ENCODE measurements at places on chromosomes 7 and 10.
A peak's percentile ranks its signal among the peaks of the same experiment; 100 is the strongest.

DNA sequence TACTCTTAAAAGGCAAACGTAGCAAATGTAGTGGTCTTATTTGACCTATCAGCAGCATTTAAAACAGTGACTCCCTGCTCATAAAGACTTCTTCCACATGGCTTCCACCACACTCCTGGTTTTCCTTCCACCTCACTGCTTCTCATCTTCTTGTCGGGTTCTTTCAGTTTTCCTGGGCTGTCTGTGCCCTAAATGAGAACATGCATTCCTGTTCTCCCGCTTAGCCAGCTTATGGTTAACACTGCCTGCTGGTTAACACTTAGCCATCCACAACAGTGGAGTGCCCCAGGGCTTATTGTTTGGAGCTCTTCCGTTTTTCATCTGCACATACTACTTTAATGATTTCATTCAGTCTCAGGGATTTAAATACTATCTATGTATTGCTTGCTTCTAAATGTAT, 34.3 kb upstream of the EXOC6 start:
- DNase-seq: no peak

GRCh38 chr7:159211540-159212182, 67.0 kb upstream of the VIPR2 start:
- DNase-seq: no peak

GRCh38 chr10:101774589-101775272, 1.2 kb downstream of the FGF8 start:
- no peak for DNase-seq

DNA sequence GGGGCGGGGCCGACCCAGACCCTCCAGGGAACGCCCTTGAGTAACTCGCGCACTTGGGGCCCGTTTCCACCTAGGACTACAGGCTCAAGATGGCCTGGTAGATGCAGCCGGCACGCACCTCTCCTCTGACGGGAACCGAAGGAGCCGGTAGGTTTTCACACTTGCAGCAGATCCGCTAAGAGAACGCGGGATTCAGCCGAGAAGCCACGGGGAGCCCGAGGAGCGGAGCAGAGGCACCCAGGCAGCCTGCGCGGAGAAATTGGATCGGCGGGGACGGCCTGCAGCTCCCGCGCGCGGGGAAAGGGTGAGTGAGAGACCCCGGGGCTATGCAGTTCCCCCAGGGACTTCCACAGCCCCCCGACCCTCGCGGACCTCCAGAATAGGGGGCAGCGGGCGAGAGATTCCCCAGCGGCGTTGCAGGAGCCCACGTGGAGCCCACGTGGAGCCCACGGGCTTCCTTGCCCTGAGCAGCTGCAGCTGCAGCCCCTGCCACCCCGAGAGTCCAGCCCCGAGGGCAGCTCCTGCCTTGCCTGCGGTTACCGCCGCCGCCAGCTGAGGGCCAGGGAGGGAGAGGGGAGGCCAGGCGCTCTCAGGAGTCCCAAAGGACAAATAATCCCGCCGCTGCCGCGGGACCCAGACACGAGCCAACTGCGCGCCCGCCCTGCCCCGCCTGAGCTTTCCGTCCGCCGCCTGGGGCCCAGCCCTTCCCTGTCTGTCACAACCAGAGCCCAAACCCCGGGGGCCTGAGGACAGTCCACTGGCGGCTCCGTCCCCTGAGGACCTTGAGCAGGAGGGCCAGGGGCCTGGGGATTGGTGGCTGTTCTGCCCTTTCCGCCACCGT, 13.1 kb downstream of the IFT22 start:
- DNase-seq: peak; percentile 26

DNA sequence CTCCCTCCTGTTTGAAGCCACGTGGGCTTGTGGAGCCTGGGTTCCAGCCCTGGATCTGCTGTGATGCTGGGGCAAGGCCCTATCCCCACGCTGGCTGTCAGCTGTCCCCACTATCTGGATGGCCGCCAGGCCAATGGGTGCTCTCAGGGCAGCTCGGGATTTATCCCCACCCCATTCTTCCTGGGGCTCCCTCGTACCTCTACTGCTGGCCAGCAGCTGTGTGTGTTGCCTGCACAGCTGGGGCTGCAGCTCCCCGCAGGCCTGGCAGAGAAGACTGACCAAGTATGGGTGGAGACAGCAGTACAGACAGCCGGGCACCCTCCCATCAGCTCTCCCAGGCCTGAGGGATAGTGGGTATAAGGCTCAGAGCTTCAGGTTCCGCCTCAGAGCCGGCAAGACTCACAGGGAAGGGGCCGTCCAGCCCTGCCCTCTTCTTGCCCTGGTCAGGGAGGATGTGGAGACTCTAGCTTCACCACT, 13.6 kb downstream of the CLIP2 start:
- DNase-seq: no peak

GRCh38 chr10:34156781-34157425, 658.2 kb downstream of the PARD3 start:
- no peak for DNase-seq

DNA sequence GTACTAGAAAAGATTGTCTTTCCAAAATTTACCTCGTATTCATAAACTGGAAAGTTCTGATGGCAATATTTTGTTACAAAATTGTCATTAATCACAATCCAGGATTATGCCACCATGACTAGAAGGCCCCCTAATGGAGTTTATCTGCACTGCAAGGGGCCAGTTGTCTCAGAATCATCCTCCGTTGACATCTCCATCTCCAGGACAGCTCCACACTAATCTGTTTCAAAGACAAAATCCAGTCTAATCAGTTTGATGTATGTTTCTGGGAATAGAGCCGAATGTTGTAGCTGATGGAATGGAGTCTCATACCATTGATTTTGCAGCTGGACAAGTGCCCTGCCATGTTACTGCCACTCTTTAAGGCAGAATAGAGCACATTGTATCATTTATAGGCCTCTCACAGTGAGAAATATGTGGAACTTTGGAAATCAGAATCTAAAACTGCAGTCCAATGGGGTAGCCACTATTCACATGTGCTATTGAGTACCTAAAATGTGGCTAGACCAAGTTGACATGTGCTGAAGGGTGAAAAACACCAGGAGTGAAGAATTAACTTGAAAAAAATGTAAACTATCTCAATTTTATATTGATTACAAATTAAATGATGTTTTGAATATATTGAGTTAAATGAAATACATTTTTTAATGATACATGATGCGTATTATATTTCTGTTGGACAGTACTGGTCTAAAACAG, 38.3 kb upstream of the TOMM7 start:
- peak; percentile 16 for DNase-seq

DNA sequence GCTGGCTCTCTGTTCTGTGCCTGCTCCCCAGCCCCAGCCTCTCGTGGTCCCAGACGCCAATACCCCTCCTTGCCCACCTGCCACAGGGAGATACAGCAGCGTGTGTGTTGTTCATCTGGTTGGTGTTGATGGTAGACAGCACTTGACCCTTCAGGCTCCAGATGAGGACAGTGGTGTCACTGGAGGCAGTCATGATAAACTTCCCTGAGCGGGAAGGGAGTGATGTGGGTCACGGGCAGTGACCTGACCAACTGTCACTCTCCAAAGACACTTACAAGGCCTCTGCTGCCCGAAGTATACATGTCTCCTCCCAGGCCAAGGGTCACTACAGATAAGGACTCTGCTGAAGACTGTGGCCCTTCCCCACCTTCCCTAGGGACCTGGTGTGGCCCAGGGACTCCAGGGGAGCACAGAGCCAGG, 5.6 kb downstream of the TBL2 start:
- DNase-seq: no peak

DNA sequence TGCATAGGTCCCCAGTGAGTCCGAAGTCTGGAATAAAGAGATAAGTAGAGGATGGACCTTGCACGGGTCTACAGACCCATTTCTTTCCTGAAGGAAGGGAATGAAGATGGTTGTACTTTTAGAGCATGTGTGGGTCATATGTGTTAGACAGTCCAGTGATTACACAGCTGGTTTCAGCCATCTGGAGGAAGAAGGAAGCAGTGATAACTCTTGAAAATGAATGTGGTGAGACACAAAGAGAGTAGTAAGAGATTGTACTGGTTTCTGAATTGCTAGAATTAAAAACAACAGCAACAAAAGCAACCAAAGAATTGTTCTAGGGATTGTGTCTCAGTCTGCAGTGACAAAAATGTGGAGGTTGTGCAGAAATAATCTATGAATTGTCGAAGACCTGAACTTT, 258.9 kb downstream of the SUGCT start:
- no peak for DNase-seq

GRCh38 chr7:5541087-5541992, 117.7 kb upstream of the TNRC18 start:
- no peak for DNase-seq

GRCh38 chr10:35505241-35505873, 99.8 kb upstream of the GJD4 start:
- no peak for DNase-seq

DNA sequence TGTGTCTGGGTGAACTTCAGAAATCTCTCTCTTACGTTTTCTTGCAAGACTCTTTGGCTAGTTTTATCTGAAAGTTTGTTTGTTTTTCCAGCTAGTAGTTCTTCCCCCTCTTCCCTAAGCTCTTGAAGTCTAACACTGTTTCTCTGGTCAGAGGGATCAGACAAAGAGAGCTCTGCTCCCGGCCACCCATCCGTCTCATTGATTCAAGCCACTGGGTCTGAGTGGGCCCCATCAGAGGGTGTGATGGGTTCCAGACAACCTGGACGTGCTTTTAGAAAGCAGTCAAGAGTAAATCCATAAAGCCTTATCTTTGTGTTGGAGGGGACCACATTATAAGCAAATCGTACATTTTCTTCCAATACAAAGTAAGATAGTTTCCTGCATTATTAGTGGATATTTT, 242.6 kb upstream of the C7orf33 start:
- no peak for DNase-seq

GRCh38 chr7:2717293-2718261, 29.6 kb downstream of the AMZ1 start:
- peak; percentile 58 for DNase-seq

- peak; percentile 62 for DNase-seq
These were observed 704 bp downstream of the TNKS2 start for GRCh38 chr10:91798649-91799611.

GRCh38 chr7:14332155-14332554, 342.7 kb upstream of the ETV1 start:
- no peak for DNase-seq

DNA sequence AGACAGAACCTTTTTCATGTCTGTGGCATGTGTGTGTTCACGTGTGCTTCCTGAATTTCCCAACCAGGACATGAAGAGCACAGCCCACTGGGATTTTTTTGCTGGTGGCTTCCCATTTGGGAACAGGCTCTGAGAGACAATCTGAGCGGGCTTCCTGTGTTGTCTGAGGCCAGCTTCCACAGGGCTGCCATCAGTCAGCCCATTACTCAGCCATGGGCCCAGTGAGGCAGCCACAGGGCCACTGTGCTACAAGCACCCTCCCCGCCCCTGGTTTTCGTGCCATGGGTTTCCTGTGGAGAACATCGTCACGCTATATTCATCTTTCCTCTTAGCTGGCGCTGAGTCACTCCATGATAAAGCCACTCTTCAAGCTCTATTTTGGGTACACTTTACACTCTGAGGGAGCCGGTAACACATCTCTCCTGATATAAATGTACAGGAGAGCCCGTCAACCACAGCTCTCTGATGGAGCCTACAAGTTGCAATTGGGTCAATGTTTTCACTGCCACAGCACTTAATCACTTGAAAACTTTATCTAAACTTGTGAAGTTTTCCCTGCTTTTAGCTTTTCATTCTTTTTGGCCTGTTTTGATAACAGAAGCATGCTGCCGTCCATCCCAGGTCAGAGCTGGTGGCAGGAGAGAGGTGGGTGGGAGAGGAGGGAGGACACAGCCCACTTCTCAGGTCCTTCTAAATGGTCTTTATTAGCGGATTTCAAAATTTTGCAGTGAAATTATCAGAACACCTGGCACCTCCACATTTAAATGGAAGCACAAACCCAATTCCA, 96.9 kb downstream of the HIPK2 start:
- DNase-seq: peak; percentile 73

DNA sequence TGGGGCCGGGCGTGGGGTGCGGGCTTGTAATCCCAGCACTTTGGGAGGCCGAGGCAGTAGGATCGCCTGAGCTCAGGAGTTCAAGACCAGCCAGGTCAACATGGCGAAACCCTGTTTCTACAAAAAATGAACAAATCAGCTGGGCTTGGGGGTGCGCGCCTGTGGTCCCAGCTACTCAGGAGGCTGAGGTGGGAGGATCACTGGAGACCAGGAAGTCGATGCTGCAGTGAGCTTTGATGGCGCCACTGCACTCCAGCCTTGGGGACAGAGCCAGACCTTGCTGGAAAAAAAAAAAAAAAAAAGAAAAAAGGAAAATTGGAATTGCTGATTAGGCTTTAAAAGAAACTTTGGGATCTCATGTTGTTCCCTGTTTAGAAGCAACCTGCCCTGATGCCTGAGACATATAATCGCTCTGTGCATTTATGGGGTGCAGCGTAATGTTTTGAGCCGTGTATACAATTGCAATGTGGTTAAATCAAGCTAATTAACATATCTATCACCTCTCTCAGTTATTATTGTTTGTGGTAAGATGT, 851 bp downstream of the AKR1E2 start:
- no peak for DNase-seq

- DNase-seq: no peak
These were observed 33.0 kb upstream of the POM121L12 start for GRCh38 chr7:53002389-53002788.

DNA sequence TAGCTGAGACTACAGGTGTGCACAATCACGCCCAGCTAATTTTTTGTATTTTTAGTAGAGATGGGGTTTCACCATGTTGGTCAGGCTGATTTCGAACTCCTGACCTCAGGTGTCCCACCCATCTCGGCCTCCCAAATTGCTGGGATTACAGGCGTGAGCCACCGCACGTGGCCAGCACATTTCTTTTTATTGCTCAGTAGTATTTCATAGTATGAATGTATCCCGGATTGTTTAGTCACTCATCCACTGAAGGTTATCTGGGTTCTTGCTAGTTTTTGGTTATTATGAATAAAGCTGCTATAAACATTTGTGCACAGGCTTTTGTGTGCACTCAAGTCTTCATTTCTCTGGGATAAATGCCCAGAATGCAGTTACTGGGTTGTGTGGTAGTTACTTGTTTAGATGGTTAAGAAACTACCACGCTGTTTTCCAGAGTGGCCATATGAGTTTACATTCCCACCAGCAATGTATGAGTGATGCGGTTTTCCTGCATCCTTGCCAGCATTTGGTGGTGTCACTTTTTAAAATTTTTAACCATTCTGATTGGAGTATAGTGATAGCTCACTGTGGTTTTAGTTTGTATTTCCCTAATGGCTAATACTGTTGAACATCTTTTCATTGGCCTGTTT, 275.8 kb upstream of the LYZL1 start:
- no peak for DNase-seq

- no peak for DNase-seq
These were observed 5.2 kb downstream of the CLIP2 start for GRCh38 chr7:74294191-74294998.

DNA sequence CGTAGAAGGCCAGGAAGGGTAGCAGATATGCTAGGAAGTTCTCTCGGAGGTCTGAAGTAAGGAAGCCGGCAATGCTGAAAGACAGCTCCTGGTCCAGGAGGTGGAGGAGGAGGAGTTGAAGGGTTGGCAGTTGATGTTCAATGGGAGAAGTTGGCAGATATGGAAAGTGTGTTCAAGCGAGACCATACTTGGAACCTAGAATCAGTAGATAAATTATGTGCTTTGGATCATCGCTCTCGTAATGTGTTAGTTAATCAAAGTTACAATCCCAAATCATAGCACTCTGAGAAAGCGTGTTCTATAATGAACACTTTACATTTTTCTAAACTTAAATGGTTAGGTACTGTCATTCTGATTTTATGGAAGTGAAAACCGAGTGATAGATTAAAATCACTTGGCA, 152.9 kb downstream of the CELF2 start:
- DNase-seq: no peak

GRCh38 chr10:132193907-132194552, 7.3 kb downstream of the DPYSL4 start:
- DNase-seq: peak; percentile 47
